Activated CD4-positive, alpha-beta T cell treated with anti-CD3 and anti-CD28 coated beads, Interleukin-2, amount 50 U/mL, for 4 hours (primary cell): ENCODE measurements at places on chromosomes 6 and 20.

- DNase-seq = no peak
Observed at GRCh38 chr20:25198663-25199383, 3.3 kb downstream of the ENTPD6 start.

- no peak for DNase-seq
Observed at GRCh38 chr6:166861961-166862286, 94.4 kb downstream of the RNASET2 start.

- DNase-seq = no peak
Observed at GRCh38 chr6:33546766-33547165, 33.3 kb downstream of the BAK1 start.

DNA sequence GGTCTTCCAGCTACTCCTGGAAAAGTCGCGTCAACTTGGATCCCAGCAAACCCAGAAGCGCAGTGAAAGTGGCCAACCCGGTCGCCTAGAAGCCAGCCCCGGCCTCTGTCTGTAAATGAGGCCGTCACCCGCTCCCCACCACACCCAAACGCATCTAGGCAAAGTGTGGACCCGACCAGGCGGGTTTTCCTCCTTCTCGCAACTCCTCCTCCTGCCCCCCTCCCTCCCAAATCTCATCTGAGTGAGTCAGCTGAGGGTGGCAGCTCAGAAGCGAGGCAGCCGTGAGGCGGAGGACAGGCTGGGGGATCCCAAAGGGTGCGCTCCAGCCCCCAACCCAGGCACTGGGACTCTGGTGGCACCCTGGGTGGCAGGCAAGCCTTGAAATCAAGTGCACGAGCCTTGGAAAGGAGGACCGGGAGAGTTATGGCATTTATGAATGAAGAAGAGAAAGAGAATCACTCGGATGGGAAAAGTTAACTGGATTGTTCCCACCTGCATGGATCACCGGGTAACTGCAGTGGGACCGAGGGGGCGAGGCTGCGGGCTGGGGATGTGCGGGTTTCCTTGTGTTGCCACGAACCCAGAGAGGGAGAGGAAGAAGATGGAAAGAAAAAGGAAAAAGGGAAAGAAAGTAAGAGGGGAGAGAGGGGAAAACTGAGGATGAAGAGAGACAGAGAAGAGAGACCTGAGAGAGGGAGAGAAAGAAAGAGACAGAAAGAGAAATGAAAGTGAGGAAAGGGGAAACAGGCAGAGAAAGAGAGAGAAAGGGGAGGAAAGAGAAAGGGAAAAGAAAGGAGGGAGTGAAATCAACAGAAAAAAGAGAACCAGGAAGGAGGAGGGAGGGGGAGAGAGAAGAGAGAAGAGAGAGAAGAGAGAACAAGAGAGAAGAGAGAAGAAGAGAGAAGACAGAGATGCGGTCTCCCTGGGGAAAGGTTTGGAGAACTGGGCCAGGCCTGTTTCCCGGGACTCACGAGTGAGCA lies at the start of gene APCDD1L:
Gene APCDD1L, minus strand, starts transcription at position 167 of the 980 bp plus-strand sequence. CDS start 692 bp downstream, outside the sequence.
- no peak for DNase-seq

GRCh38 chr20:60467078-60467477 lies 508.9 kb downstream of the CDH26 start:
- DNase-seq = no peak

DNA sequence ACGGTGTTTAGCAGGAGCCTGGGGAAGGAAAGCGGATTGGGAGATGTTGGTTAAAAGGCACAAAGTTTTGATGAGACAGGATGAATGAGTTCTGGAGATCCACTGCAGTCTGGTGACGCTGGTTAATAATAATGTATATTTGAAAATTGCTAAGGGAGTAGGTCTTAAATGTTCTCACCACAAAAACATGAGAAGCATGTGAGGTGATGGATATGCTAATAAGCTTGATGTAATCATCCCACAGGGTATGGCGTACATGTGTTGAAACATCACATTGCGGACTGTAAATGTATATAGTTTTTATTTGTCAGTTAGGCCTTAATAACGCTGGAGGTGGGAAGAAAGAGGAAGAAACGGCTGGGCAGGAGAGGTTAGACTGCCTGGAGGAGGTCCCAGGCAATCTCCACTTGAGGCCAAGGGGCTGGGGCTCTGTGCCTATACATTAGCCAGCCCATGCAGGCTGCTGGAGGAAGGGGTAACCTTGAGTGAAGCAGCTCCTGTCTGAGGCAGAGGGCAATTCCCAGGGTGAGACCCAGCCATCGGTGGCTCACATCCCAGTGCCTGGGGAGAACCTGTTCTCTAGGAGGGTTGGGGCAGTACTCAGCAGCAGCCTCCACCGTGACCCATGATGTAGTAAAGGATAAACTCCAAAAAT lies 188.2 kb upstream of the QKI start:
- no peak for DNase-seq

DNA sequence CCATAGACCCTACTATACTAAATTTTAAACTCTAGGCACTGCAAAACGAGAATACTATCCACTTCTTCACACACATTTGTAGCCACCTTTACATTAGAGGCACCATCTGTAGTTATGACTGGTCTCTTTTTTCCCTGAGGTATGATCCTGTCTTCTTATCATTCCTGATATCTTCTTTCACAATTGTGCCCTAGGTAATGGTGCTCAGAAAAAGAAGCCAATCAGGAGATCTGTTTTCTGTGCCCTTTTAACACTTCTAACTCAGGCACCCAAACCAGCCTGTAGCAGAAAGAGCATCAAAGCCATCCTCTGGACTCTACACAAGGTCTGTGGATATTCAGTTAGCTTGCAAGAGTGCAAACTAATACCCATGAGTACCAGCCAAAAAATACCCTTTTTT lies 149.7 kb upstream of the SGK1 start:
- DNase-seq = no peak

DNA sequence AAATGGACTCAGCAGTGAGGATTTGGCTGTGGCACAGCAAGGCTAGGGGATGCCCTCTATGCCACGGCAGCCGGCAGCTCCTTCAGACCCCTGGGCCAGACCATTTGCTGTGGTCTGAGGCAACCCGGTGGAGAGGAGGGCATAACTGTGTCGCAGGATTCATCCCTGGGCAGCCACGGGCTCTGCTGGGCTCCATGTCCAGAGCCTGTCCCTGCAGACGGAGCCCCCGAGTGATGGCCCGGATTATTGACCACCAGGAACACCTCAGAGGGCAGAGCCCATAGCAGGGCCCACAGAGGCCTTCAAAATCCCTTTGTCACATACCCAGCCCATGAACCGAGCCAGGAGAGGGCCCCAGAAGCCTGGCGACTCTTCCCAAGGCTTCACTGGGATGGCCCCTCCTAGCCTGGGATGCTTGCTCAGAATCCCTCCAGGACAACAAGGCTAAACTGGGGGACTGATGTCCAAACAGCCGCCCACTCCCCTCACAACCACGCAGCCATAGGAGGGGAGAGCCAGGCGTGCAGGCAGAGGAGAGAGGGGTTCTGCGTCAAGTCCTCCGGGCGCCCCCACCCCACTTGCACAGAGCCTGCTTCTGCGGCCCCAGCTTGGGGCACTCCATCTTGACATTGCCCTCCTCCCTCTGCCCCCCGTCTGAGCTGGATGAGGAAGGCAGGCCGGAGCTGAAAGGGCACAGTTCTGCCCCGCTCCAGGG lies 68.2 kb upstream of the AFDN start:
- no peak for DNase-seq

- no peak for DNase-seq
Observed at GRCh38 chr6:142421285-142422117, 119.7 kb downstream of the ADGRG6 start.

GRCh38 chr20:58744836-58745235 lies 52.2 kb downstream of the NPEPL1 start:
- no peak for DNase-seq

DNA sequence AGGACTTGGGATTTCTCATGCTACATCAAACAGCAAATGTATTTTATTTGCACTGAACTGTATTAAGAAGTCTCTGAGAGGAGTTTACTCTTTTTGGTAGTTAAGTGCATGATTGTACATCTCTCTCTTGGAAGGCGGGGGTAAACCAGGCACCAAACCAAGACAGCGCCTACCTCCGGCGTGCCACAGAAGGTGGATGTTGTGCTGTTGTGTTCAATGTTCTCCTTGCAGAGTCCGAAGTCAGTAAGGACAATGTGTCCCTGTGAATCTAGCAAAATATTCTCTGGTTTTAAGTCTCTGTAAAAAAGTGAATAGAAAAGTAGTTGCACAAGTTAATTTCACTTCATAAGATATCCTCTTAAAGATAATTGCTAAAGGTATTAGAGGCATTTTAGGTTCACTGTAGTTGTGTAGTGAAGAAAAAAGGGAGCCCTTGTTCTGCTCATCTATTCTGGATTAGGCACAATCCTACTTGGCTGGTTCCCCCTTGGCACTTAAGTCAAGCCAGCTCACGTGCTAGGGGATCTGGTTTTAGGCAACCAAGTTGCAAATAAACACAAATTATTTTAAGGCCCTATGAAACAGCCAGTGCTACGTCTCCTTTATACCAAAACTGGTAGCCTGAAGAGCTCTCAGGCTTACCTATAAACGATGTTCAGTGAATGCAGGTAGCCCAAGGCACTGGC lies 119.7 kb upstream of the SLC2A12 start:
- no peak for DNase-seq

DNA sequence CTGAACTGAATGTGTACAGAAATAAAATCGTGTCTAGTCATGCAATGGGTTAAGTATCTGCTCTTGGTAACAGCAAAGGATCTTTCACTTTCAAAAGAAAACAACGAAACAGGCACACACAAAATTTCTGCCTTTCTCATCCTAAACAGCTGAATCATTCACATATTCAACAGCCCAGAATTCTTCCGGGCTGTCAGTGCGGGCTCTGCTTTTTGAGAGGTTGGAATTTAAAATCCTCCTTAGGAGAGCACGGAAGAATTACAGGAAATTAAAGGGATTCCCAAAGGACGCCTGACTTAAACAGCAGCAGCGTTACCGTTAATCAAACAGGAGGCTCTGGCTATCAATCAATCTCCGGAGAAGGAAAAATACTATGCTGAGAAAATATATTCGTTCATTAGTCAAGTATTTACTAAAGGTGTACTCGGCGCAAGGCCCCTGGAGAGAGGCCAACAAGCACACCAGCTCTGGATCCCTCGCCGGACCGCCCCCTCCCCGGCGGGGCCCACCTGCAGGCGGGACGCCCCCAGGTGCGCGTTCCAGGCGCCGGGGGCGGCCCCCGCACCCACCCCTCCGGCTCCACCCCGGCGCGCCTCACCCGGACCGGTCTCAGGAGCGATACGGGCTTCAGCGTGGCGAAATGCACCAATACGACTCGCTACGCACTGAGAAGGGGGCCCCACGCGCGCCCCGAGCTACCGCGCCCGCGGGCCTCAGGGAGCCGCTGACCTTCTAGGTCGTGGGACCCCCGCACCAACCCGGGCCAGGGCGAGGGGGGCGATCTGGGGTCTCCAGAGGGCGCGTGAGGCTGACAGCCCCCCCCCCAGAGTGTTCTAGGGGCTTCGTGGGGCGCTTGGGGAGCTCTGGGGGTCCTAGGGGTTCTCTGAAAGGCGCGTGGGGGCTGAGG lies 1.0 kb downstream of the NAPB start:
- peak; percentile 44 for DNase-seq

GRCh38 chr20:20276811-20277530 lies 90.9 kb upstream of the INSM1 start:
- DNase-seq = no peak

DNA sequence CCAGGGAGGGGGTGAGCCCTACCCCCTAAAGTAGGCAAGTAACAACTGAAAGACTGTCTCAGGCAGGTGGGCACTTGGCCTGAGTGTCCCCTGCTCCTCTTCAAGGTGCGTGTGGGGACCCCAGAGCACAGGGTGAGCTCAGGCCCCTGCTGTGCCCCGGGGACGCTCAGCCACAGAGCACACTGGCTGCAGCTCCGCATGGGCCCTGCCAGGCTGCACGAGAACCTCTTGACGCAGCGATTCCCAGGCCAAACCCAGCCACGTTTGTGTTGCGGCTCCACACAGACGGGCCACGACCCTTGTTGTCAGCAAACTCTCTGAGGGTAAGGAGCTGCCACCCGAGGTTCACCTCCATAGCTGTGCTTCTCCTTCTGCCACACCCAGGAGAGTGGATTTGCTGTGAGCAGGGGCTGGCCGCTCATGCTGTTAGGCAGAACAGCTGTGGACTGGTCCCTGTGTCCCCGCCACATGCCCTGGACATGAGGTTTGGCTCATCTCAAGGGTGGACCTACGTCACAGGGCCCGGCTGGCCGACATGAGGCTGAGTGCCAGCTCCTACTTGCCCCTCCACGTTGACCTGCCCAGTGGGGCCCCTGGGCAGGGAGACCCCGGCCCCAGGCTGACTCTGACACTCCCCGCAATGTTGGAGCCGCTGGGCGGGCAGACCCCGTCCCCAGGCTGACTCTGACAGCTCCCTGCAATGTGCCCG lies 29.7 kb upstream of the GATA5 start:
- DNase-seq = no peak

DNA sequence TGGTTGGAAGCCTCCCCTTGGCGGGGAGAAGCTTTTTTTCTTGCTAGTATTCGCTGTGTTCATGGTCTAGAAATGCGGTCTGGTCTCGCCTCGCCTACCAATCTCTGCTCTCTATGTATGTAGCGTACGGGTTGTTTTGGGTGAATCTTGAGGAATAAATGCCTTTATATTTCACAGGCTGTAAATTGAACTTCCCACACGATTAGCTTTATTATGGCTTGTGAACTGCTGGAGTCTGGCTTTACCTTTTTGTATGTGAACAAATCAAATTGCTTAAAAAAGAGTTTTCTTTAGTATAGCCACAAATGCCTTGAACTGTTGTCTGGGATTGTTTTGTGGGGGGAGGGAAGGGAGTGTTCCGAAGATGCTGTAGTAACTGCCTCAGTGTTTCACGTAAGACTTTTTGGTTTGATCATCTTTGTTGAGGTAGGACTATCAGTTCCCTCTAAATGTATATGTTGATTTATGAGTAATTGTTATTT lies 2.2 kb downstream of the INSM1 start:
- no peak for DNase-seq

- DNase-seq = peak; percentile 34
Observed at GRCh38 chr20:35093267-35093884, 769 bp upstream of the TRPC4AP start.

DNA sequence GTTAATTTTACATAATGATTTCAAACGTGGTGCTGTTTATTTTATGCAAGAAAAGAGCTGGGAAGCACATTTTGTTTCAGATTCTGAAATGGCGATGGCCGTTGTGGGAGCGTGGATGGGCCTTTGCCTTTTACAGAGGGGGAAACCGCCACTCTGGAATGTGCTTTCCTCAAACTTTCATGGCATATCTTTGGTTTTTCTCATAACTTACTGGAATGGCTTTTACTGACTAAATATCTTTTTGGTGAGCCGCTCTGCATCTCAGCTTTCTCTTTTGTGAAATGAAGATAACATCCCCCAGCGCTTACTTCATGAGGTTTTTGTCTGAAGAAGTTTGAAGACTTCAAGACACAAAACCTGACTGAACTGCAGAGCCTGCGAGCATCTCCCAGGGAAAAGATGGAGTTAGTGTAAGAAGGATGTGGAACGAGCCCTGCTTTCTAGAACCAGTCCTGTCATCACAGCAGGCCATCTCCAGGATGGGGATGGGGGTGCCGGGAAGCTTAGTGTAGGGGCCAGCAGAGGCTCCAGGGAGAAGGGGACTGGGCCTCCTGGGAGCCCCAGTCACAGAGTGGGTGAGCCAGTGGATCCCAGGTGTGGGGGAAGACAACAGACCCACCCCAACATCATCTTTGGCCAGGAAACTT lies 61.8 kb upstream of the TIAM2 start:
- DNase-seq = no peak
